ENCODE measurements at places on chromosomes 11 and 22.
A peak's percentile ranks its signal among the peaks of the same experiment; 100 is the strongest.

- no peak for DNase-seq
Measured at GRCh38 chr11:116864531-116864930, 27.1 kb upstream of the APOA1 start.

DNA sequence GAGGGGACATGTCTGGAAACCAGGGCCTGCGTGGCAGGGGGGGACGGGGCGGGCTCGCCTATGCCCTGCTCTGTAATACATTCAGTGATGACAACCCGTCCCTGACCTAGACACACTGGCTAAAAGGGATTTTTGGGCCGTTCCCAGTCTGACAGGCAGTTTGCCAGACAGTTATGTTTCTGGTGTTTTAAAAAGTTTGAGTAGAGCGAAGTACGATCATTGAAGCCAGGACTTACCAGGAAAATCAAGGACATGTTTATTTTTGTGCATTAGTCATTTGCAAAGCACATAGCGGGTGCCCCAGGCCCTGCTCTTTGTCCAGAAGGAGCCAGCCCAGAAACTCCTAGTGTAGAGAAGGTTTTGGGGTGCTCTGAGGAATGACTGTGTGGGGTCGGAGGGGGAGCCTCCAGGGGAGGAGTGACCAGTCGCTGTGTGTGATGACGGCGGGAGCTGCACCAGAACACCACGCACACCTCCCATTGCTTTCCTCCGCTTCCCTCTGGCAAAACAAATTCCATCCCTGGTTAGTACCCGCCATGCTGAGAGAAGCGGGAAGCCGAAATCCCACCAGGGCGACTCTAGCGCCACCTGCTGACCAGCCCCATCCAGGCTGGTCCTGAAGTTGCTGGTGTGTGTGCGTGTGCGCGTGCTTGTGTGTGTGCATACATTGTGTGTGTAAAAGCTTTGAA, 50.8 kb downstream of the FBLN1 start:
- peak; percentile 80 for DNase-seq

DNA sequence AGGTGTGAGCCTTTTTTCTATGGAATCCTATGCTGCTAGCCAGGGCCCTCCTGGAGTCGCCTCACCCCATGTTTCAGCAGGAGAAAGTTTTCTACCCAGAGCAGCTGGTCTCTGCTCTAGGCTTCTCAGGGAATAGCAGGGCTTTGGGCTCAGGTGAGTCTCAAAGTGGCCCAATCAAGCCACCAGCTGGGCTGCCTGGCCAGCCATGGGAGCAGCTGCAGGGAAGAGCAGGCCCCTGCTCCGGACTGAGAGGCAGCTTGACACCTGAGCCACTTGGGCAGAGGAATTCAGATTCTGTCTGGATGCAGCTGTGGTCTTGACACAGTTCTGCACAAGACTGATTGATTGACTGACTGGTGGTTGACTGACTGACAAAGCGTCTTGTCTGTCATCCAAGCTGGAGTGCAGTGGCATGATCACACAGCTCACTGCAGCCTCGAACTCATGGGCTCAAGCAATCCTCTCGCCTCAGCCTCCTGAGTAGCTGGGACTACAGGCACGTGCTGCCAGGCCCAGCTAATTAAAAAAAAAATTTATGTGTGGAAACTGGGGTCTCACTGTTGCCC, 57.5 kb upstream of the ARFGAP3 start:
- DNase-seq = no peak

DNA sequence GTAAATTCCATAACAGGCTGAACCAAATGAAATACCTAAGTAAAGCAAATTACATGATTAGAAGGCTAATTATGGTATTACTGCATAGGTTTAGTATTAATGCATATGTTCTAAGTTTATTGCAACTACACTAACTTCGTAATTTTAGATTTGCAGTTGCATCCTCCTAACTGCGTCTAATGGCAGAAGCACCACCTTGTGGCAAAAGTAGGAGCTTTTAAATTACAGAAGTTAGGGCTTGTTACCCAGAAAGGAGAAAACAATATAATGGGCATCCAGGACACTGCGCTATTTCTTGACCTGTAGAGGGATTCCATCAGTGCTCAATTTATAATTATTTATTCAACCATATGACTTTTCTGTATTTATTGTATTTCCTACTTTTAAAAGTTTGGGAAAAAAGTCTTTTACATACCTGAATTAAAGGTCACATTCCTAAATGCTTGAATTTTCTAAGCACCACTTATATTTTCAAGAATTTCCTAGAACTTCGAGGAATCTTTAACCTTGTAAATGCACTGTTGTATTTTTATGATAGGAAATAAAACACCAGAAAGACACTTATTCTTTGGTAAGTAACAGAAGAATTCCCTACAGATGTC, 16.3 kb upstream of the GPR83 start:
- DNase-seq = no peak

DNA sequence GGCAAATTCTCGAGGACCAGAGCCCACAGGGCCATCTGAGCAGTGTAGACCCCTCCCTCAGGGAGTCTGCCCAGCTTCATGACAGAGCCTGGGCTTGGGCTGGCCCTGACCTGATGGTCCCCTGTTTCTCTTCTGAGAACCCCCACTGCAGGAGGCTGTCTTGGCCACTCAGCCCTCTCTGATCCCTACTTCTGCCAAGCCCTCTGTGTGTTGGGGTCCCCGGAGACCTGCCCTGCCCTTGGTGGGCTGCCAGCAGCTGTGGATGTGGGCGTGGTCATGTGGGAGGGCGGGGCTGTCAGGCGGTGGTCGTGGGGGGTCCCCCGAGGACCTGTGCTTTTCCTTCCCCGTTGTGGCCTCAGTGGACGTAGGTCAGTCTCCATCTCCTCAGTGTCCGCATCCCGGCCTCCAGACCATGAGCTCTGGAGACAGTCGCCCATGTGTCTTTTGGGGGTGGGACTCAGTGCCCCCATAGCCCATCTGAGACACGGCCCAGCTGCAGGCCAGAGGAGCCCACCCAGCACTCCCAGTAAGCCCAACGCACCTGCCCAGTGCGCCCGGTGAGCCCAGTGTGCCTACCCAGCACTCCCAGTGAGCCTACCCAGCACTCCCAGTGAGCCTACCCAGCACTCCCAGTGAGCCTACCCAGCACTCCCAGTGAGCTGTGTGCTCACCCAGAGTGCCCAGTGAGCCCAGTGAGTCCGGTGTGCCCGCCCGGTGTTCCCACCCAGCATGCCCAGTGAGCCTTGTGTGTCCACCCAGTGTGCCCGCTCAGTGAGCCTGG, 409.2 kb downstream of the TBC1D22A start:
- peak; percentile 5 for DNase-seq

DNA sequence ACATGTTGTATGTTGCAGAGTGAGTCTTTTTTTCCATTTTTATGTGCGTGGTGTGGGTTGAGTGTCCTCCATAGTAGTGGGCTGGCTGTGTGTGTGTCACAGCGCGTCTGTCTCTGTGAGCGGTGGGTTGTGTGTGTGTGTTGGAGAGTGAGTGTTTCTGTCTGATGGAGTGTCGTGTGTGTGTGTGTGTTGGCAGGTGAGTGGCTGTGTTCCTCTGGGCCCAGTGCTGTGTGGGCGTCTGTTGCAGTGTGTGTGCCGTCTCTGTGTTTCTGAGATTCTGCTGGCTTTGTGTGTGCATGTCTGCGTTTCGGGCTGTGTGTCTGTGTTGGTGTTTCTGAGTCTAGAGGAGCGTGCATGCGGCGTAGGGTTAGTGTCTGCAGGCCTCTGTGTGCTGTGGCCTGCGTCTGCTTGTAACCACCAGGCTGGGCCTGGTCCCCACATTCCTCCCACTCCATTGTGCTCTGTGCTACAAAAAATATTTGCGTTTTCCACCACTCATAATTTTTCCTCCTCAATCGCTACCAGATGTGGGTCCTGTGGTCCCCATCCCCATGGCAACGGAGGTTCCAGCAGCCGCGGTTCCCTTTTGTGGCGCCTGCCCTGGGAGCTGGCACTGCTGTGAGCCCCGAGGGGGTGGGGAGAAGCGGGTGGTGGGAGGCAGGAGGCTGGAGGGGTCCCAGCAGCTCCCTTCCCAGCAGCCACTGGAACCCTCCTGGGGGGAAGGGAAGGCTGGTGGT, 15.2 kb downstream of the SCARF2 start:
- peak; percentile 87 for DNase-seq

DNA sequence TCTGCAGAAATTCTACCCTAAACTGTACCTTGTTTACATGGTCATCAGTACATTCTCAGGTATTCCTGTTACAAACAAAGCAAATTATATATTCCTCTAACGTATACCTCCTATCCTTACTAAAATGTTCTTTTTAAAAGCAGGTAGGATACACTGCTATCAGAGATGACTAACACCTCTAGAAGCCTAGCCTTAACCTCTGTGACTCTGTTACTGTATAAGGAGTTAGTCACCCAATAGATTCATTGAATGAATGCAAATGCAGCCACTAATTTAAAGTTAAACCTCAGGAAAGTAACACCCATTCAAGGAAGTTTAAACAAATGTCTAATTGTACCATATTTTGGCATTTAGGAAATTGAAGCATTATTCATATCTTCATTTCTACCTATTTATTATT, 82.2 kb downstream of the FCHSD2 start:
- DNase-seq = no peak

- no peak for DNase-seq
Measured at GRCh38 chr22:46671824-46672432, 51.7 kb downstream of the GRAMD4 start.

DNA sequence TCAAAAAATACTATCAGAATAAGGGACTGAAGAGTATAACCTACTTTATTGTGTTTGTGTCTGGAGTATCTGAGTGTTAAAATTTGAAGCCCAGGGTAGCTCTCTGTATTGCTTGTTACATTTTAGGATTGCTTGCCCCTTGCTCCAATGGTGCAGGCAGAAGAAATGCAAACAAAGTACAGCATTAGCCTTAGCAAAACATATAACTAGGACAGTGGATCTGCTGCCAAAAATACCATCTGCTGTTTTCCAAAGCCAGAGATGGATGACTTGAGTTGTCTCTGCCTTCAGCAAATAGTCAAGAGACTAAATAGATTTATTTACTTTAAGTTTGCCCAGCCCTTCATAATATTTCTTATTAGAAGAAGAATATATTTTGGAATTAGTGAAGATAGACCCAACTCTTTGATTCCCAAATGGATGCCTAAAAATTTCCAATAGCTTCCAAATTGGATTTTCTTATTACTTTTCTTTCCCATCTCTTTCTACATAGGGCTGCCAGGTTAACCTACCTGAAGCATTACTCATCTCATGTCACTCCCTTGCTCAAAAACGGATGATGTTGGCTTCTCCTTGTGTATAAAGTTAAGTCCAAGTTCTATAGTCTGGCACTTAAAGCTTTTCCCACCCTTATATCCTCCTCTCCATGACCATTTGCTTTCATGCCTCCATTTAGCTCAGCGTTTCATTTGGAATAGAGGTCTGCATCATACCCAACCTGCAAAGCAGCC, 66.3 kb downstream of the LDLRAD3 start:
- DNase-seq = no peak

DNA sequence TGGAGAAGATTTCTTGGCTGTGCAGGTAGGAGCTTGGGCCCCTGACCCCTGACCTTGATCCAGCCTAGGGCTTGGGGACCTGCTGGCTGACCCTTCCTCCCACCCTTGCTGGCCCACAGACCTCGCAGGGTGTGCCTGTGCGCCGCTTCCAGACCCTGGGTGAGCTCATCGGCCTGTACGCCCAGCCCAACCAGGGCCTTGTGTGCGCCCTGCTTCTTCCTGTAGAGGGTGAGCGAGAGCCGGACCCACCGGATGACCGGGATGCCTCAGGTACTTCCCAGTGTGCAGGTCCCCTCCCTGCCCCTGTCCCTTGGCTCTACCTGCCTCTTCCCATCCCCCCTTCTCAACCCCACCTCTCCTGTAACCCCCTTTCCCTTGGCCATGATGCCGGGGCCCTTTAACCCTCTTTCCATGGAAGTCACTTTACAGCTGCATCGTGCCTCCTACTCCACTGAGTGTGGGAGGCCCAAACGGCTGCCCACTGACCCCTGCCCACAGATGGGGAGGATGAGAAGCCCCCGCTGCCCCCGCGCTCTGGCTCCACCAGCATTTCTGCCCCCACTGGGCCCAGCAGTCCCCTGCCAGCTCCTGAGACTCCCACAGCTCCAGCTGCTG, 3.8 kb downstream of the INPPL1 start:
- peak; percentile 52 for DNase-seq

- no peak for DNase-seq
Measured at GRCh38 chr22:50684986-50685385, 12.4 kb downstream of the SHANK3 start.

- no peak for DNase-seq
Measured at GRCh38 chr11:66639066-66639813, 737 bp downstream of the RBM4 start.

DNA sequence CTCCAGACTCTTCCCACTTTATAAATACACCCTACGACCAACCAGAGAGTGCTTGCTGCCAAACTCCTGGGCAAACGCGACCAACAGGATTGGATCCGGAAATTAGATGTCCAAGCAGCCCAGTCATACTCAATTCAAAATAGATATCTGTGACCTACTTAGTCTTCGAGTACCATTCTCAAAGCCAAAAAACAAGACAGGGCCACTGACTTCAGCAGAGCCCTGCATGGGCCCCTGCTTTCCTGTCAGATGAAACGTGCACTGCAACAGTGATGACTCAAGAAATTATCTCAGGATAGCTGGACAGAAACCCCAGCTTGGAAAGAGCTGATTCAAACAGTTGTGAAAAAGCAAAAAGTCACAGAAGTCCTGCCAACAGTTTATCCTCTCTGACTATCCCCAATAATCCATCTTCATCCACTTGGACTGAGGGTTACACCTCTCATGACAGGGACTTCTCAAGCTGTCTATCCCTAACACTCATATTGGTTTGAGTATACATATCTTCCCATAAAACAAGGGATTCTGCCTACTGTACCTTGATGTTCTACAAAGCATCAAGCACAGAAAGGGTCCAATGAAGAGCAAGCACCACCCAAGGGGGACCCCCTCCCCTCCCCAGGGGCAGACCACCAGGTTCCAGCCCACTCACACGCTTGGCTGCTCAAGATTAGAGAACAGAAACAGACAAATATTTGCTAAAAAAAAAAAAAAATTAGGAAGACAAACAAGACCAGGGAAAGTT, 17.4 kb downstream of the SMCO4 start:
- DNase-seq = no peak

DNA sequence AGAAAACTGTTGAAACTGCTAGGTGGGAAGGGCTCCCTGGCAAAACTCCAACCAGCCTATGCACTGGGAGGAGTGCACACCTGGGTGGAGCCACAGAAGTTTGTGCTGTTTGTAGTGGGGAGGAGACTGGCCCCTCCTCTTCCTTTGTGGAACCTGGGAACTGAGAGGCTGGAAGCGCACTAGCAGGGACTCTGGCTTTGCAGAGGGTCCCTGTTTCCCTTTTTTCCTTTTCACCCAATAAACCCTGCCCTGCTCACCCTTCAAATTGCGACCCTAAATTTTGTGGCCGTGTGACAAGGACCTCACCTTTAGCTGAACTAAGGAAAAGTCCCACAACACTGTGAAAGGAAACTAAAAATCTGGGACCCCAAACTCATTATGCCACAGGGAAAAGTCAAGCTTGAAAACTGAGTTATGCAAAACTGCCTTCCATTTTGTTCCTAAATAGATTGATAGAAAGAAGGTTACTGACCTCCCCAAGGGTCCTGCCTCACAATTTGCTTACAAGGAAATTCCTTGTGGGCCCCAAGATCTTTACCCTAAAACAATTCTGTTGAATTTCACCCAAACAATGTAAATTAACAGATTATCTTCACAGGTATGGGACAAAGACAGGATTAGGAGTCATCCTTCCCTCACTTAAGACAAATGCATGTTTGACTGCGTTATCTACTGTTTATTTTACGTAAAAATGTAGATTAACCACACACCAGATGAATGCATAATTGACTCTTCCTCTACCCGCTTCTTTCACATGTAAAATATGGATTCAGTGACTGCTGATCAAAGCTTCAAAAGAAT, 81.0 kb downstream of the SLC36A4 start:
- DNase-seq = no peak

GRCh38 chr22:38964306-38964705, 6.9 kb downstream of the APOBEC3A start:
- DNase-seq = no peak

- no peak for DNase-seq
Measured at GRCh38 chr11:43214471-43214870, 97.3 kb upstream of the API5 start.
